ENCODE measurements at places on chromosomes 6 and 20.

DNA sequence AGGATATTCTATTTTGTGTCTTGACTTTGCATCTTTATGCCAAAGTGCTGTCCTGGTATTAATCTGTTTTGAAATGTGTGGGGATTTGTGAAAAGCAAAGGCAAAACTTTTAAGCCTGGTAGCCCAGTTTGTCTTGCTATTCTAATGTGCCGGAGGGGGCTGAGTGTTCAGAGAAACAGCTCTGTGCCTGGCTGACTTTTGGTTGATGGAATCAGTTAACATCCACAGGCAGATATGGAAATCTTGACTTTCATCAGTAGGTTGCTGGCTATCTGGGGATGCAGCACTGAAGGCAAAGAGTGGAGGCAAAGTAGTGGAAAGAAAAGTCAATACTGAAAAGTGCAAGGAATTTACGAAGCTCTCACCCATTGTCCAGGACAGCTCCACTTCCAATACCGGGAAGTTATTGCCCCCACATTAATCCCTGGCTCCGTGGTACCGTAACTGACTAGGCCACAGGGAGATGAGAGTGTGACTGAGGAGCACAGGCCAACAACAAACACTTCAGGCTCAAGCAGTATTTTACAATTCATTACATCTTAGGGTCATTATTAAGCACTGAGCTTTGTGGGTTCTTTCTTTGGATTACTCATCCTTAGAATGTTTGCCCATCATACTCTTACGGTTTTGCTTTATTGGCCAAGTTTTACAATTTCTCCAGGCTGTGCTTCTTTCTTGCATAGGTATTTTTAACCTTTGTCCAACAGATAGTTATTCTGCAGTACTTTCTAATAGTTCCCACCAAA, 164.6 kb downstream of the MTFR2 start:
- no peak for DNase-seq

GRCh38 chr6:165659945-165660856, 2.8 kb downstream of the PDE10A start:
- DNase-seq = no peak

GRCh38 chr6:45415315-45415714, 37.6 kb upstream of the SUPT3H start:
- DNase-seq = no peak

DNA sequence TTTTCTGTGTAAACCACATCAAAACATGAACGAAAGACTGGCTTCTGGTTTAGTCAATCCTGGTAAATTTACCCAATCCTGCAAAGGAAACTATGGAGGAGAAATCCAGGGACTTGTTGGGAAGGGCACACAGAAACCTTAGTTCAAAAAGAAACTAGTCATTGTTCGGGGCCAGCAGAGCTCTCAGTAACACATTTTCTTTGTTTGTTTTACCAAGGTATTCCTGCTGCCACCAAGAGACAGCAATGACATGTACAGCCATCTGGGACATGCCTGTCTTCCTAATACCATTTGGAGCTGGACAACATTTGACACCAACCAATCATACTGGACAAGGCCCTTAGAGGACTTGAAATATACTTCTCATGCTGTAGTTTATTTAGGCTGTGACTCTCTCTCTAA, 8.3 kb downstream of the OARD1 start:
- DNase-seq = no peak

DNA sequence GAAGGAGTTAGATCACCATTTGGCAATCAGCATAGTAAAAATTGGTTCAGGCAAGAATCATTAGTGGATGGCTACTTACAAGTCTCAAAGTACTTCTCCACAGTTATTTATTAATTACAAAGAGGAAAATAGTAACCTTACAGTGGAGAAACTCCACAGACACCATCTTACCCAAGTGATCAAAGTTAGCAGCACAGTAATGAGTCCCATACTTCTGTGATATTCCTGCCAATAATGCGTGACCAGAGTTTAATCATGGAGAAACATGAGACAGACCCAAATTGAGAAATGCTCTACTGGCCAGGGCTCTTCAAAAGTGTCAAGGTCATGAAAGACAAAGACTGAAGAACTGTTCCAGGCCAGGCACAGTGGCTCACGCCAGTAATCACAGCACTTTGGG, 9.5 kb downstream of the TBC1D7 start:
- no peak for DNase-seq

DNA sequence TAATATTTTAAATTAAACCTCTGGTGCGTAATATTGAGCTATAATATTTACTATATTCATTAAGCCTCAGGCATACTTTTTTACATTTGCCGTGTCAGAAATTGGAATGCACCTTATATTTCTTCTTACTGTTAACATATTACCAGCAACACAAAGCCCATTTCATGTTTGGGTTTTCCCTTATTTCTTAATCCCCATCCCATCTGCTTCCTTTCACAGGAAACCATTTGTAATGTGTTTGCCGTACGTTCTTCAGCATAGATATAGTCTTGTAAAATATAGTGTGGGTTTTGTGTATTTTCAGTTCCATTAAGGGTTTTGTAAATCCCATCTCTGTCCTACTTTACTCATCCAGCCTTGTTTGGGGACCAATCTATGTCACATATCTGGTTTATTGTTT, 6.5 kb downstream of the EYS start:
- no peak for DNase-seq

All from right atrium auricular region (tissue), 2 donors.